ENCODE measurements at places on chromosomes 13 and 19.

DNA sequence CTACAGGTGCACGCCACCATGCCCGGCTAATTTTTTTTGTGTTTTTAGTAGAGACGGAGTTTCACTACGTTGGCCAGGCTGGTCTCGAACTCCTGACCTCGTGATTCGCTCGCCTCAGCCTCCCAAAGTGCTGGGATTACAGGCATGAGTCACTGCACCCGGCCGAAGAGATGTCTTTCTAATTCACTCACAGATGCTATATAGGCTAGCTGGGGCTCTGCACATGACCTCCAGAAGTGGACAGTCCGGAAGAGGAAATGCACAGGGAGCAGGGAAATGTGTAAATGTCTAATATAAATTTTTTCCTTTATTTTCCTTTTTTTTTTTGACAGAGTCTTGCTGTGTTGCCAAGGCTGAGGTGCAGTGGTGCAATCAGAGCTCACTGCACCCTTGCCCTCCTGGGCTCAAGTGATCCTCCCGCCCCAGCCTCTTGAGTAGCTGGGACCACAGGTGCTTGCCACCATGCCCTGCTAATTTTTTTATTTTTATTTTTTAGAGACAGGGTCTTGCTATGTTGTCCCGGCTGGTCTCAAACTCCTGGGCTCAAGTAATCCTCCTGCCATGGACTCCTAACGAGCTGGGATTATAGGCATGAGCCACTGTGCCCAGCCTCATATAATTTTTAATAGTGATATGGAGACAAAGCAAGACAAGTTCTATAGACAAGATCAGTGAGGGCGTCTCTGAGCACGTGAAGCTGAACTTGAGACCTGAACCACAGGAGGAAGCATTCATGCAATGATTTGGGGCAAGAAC, 8.4 kb downstream of the GIPC1 start:
- no peak for DNase-seq

- no peak for DNase-seq
These were observed 12.3 kb upstream of the ZNF180 start for GRCh38 chr19:44512326-44513298.

GRCh38 chr19:30649934-30650614, 277.9 kb downstream of the ZNF536 start:
- no peak for DNase-seq

GRCh38 chr13:112903606-112904195, 65.3 kb upstream of the MCF2L start:
- DNase-seq = no peak

- no peak for DNase-seq
These were observed 5.5 kb downstream of the IRS2 start for GRCh38 chr13:109780845-109781383.

DNA sequence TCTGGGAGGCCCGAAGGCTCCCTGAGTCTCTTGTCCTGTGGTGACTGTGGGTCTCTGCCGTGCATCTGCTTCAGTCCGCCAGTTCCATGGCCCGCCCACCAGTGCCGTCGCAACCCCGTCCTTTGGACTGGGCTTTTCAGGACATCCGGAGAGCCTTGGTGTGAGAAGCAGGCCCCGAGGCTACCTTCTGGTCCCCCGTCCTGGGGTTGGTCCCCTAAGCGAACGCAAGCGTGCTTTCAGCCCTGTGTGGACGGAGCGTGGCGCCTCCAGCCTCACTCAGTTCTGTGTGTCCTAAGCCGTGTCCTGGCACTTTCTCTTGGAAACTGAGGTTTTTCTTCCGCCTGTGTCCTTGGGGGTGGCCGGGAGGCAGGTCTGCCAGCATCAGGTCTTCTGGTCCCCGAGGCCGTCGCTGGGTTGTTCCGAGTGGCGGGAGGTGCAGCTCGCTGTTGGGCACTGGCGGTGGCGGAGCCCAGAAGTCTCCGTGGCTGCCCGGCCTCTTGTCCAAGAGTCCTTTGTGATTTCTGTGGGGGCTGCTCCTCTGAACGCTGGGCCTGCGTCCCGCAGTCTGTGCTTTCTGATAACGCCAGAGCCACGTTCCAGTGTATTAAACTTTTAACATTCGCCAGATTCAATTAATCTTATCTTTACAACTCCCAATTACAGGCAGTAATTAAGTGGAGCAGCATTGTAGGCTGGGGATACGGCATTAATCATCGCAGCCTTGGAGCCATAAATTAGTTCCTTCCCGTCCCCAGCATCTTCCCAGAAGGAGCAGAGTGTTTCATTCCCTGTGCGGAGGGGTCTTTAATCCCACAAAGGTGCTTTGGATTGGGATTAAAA, 99.5 kb downstream of the KDM4B start:
- DNase-seq = no peak

DNA sequence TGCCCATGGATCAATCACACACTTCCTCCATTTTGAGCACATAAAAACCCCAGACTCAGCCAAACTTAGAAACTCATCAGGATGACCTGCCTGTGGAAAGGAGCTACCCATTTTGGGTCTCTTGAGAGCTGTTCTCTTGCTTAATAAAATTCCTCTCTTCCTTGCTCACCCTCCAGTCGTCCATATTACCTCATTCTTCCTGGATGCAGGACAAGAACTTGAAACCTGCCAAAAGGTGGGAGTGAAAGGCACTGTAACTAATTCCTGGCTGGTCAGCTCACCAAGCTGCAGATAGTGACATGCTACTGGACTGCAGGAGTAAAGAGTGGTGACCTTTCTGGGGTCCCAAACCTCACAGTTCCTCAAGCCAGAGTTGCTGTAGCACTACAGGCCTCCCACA, 20.2 kb downstream of the LIG4 start:
- no peak for DNase-seq

DNA sequence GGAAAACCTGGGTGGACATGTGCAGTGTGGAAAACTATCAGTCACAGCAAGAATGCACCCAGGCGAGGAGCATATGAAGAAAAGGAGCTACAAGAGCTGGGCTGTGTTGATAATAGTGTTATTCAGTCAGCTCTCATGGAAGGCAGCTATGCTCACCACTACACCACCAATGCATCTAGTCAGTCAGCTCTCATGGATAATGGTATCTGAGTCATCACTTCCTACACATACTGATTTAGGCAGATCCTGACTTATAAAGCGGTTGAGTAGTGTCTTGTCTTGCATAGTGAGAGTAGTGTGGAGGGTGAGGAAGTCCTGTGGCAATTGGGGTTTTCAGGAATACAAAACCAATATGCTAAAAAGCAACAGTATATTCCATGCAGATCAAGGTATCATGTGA, 9.1 kb upstream of the ZNF160 start:
- DNase-seq = no peak

GRCh38 chr13:35736876-35737275, 260.4 kb upstream of the MAB21L1 start:
- DNase-seq = no peak

- DNase-seq = no peak
These were observed 12.1 kb upstream of the FCGBP start for GRCh38 chr19:39946532-39946931.

DNA sequence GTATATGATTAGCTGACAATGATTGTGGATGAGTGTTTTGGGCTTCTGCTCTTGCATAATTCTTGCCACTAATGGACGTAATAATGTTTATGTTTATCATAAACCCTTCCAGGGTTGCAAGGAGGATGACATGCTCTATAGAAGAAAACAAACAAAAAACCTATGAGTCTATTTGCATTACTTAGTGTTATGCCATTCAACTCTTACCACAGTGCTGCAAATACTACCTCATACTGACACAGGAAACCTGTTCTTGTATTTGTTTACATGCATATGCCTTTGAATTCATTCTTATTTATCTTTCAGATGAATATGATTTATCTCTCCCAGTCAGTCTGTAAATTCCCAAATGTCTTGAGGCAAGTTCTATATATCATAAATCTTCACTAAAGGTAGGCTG, 39.6 kb upstream of the FREM2 start:
- no peak for DNase-seq

GRCh38 chr19:38534574-38534973, 83.2 kb downstream of the MAP4K1 start:
- DNase-seq = no peak

DNA sequence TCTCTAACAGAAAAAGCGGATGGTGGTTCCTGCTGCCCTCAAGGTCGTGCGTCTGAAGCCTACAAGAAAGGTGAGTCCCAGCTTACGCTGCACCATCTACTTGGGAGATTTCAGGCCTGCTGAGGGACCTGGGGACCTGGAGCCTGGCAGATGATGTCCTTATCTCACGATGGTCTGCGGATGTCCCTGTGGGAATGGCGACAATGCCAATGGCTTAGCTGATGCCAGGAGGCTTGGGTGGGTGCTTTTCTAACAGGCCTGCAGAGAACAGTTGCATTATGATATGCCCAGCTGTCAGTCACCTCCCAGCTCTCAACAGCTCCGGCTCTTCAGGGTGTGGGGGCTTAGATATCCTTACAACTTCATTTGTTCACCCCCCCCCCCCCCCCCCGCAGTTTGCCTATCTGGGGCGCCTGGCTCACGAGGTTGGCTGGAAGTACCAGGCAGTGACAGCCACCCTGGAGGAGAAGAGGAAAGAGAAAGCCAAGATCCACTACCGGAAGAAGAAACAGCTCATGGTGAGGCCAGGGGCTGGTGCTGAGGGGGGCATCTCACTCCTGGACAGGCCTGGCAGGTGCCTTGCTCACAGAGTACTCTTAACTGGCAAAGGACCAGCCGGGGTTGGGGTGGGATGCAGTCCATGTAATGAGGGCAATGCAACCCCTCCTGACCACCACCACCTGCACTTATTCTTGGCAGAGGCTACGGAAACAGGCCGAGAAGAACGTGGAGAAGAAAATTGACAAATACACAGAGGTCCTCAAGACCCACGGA, 3.8 kb downstream of the RPL13A start:
- no peak for DNase-seq

DNA sequence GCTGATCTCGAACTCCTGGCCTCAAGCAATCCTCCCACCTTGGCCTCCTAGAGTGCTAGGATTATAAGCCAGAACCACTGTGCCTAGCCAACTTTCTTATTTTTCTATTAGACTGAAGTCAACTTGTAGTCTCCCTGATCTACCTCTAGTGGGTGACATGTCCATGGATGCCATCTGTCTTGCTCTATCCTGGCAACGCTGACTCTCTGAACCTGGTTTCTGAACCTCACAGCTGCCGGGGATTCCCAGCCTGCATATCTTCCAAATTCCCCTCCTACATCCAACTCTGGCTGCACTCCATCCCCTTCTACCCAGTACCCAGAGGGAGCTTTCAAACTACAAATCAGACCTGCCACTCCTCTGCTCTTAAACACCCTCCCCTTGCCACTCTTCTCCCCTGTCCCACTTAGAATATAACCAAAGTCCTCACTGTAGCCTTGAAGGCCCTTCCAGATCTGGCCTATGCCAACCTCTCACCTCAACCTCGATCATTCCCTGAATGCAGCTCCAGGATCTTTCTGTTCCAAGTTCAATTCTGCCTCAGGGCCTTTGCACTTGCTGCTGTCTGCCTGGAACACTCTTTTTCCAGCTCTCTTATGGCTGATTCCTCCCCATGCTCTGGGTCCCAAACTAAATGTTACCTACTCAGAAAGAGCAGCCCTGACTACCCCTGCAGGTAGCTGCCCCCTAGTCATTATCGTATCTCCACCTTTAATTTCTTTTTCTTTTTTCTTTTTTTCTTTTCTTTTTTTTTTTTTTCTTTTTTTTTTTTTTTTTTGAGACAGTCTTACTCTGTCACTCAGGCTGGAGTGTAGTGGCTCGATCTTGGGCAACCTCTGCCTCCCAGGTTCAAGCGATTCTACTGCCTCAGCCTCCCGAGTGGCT, 2.2 kb downstream of the CLIP3 start:
- no peak for DNase-seq

DNA sequence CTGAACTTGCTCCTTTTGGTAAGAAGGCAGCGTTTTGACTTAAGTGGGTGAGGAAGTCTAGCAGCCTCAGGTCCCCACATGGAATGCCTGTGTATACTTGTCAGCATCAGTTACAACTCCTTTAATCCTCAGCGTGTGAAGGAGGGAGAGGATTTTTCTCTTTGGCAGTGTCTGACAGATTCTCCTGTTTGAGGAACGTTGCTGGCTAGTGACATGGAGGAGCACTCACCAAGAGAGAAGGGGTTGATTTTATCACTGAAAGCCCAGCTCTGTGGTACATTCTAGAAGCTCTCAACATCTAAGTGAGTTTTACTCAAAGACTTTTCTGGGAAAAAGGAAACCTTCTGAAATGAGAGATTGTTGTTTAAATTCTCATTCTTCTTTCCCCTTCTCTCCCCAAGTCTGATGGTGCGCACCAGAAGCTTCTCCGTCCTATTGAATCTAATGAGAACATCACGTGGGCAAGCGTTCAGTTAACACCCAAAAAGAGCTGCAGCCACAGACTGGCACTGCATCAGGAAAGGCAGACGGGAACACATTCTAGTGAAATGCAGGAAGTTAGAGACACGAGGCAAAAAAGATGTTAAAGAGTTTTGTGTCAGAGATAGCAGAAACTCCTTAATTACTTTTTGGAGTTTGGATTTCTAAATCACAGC, 58.2 kb downstream of the GJA3 start:
- no peak for DNase-seq

- no peak for DNase-seq
These were observed 111.7 kb upstream of the IRS2 start for GRCh38 chr13:109897988-109898624.

- peak; percentile 73 for DNase-seq
These were observed 15.0 kb upstream of the SLC35E1 start for GRCh38 chr19:16586991-16587832.

- no peak for DNase-seq
These were observed 133.3 kb downstream of the HS6ST3 start for GRCh38 chr13:96223231-96223630.

DNA sequence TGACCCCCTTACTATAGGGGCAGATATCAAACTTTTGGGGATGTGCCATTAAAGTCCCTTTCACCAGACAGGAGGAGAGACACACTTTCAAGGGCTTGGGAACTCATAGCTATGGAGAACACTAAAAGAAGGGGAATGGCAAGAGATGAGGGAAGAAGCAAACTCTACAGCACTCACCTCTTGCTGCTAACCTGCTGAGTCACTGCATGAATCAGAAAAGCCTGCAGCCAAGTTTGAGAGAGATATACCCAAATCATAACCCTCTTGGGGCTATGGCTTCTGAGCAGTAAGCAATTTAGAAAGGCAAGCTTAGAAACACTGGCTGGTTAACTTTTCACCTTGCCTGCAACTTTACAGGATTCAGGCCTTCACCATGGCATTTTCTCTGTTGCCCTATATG, 1028.0 kb downstream of the UQCRFS1 start:
- DNase-seq = no peak

Data from CD4-positive, alpha-beta T cell treated with Interleukin-4 for 1 hour (primary cell).